ENCODE measurements at places on chromosomes 11 and 22. TPM values are rescaled to one million over a fixed set of nuclear protein-coding genes. Genes with fewer than 3 reads are reported as not detected.
A peak's percentile ranks its signal among the peaks of the same experiment; 100 is the strongest.

DNA sequence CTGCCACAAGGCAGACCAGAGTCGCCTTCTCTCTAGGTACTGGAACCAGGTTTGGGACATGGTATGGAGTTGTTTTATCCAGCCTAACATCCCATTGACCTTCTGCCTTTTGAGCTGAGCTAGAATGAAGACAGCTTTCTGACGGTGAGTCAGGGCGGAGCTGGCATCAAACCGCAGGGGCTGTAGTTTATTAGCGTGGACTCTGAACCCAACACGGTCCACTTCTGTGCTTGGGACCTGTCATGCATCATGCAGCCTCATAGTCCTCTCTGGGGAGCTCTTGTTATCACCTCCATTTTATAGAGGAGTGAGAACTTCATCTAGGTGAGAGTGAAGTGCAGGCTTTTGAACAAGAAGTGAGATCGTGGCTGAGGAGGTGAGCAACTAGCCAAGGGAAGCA is 8.3 kb downstream of the GAL3ST1 start:
- H3K4me3 ChIP-seq = no peak overlapping the region
- H3K4me1 ChIP-seq = no peaks in the 10 kb centered on the region
- H3K27ac ChIP-seq = no peak overlapping the region
- no peaks in the 10 kb centered on the region for H3K36me3 ChIP-seq

DNA sequence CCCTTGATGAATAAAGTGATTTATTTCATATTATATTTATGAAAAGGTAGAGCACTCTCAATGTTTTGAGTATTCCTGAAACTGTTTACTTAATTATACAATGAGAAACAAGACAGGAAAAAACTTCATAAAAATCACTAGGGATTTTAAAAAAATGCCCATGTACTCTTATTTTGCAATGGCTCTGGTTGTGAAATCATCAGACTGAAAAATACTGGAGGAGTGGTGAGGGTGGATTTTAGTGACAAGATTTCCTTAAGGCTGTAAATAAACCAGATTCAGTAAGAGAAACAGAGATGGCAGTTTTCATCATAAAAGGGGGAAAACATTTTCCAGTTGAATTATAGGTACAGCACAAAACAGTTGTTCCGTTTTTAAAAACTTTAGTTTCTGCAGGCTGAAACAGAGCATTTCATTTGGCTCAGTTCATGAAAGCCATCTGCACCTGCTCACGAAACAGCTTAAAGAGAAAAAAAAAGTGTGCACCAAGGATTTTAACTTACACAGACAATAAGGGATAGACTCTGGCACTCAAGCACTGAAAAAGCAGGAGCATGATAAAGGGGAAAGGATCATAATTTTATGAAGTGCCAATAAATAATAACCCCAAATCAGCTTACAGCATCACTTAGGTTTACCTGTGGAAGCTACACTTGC is 100.7 kb downstream of the MAML2 start:
- DNase-seq = no peak
- H3K4me1 ChIP-seq = peaks cover 40% of the 10 kb centered on the region
- H3K27me3 ChIP-seq = no peaks in the 10 kb centered on the region
- no peaks in the 10 kb centered on the region for H3K36me3 ChIP-seq
- peak overlapping the region; percentile 81 for H3K4me3 ChIP-seq
- H3K27ac ChIP-seq = peak overlapping the region; percentile 86

DNA sequence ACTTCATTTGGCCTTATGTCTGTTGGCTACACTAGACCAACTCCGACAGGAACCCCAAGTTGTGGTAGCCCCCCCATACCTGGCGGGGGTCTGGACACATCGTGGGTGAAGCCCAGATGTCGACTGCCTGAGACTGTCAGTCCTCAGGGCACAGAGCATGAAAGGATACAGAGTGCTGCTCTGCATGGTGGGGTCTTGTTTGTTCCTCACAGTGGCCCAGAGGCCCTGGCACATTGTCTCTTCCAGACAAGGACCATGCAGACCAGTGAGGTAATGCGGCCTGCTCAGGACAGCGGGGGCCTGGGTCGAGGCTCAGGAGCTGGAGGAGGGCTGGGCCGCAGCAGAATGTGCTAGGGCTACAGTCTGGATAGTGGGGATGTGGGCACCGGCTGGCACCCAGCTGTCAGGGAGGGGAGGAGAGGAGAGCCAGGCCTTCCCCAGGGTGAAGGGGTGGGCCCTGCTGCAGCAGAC is 14.6 kb downstream of the CAPN5 start:
- no peak overlapping the region for H3K4me3 ChIP-seq
- H3K36me3 ChIP-seq = peaks cover 2% of the 10 kb centered on the region
- H3K4me1 ChIP-seq = peaks cover 16% of the 10 kb centered on the region
- no peak for DNase-seq
- peaks cover 9% of the 10 kb centered on the region for H3K27me3 ChIP-seq
- H3K27ac ChIP-seq = peak overlapping the region; percentile 96

GRCh38 chr22:20080776-20081654 is 974 bp downstream of the DGCR8 start:
- H3K4me1 ChIP-seq = peaks cover 32% of the 10 kb centered on the region
- no peak for DNase-seq
- no peaks in the 10 kb centered on the region for H3K27me3 ChIP-seq
- peak overlapping the region; percentile 90 for H3K4me3 ChIP-seq
- peaks cover under 1% of the 10 kb centered on the region for H3K36me3 ChIP-seq

DNA sequence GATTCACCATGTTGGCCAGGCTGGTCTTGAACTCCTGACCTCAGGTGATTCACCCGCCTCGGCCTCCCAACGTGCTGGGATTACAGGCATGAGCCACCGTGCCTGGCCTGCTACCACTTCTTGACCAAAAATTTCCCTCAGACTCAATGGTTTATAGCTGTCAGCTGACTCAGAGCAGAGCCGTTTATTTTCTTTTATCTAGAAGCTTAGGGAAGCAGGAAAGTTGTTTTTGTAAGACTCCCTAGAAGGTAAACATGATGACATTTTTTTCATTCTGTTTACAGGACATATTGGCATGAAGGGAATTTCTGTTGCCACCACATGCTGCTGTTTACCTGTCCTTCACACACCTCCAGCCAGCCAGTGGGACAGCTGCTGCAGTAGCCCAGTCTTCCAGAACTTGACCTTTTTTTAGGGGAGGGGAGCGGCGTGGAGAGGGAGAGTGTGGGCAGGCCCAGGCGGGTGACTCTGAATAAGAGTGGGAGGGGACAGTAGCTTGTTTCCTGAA is 56.1 kb upstream of the PTPRJ start:
- no peaks in the 10 kb centered on the region for H3K27me3 ChIP-seq
- peaks cover 28% of the 10 kb centered on the region for H3K4me1 ChIP-seq
- no peak overlapping the region for H3K27ac ChIP-seq
- DNase-seq = no peak
- no peaks in the 10 kb centered on the region for H3K36me3 ChIP-seq

DNA sequence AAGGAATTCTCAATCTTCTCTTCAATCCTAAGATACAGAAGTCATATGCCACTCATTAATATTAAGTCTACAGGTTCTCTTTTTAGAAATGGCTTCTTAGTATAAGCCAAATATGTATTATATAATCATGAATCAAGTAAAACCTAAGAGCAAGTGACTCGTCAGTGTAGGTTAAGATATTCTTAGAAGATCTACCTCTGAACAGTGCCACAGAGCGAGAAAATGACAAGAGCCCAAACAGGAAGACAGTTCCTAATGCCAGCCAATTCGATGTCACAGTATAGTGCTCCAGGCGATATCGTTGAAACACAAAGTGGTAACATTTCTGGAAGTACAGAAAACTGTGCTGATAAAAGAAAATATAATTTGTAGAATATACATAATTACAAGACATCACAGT is 33.3 kb downstream of the ALG9 start:
- H3K27ac ChIP-seq = no peak overlapping the region
- no peak for DNase-seq
- peaks cover 26% of the 10 kb centered on the region for H3K36me3 ChIP-seq
- no peak overlapping the region for H3K4me3 ChIP-seq

DNA sequence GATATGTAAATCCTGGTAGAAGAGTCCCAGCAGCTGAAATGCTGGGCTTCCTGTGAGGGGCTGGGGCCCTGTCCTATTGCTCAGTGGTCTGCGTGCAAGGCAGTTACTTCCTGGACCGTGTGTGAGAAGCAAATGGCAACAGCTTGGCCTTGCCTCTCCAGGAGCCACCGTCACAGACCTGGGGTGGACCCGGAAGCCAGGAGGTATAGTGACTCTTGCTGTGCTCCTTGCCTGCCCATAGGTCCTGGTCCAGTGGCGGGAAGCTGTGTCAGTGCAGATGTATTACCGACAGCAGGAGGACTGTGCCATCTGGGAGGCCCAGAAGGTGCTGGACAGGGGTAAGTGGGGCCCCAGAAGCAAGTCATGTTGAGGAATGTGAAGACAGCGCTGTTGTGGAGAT is 54.3 kb downstream of the PISD start:
- H3K27me3 ChIP-seq = no peaks in the 10 kb centered on the region
- H3K36me3 ChIP-seq = peaks cover 11% of the 10 kb centered on the region
- H3K27ac ChIP-seq = no peak overlapping the region
- H3K4me1 ChIP-seq = no peaks in the 10 kb centered on the region
- DNase-seq = peak; percentile 17

- peaks cover 6% of the 10 kb centered on the region for H3K4me1 ChIP-seq
- H3K27ac ChIP-seq = peak overlapping the region; percentile 69
- peak overlapping the region; percentile 93 for H3K4me3 ChIP-seq
- peaks cover 6% of the 10 kb centered on the region for H3K27me3 ChIP-seq
- peak; percentile 62 for DNase-seq
- no peaks in the 10 kb centered on the region for H3K36me3 ChIP-seq
Observed at GRCh38 chr11:18721561-18722292, 4.3 kb downstream of the IGSF22 start.

Gene GTSE1
- total RNA-seq = 64.9 TPM

Gene TMEM25
- total RNA-seq = 12.5 TPM

Gene TSPAN18
- 5.2 TPM for total RNA-seq

Gene NAV2
- total RNA-seq = 2.9 TPM

Gene ZNF214
- total RNA-seq = not detected

Gene ADM2
- total RNA-seq = 6.7 TPM

Gene ZNF215
- total RNA-seq = 0.91 TPM

Gene KCNJ11
- total RNA-seq = 2.7 TPM

Gene HBG2
- total RNA-seq = not detected

Gene DAGLA
- 0.08 TPM for total RNA-seq

Gene GDPD5
- 38.4 TPM for total RNA-seq
